ENCODE measurements at places on chromosomes 4 and X.

GRCh38 chr4:108454227-108454626, 166.1 kb upstream of the RPL34 start:
- DNase-seq, result no peak

GRCh38 chr4:8579526-8580320, 469 bp upstream of the GPR78 start:
- DNase-seq, result no peak

- DNase-seq, result no peak
Observed at GRCh38 chr4:7808181-7808580, 131.5 kb downstream of the AFAP1 start.

DNA sequence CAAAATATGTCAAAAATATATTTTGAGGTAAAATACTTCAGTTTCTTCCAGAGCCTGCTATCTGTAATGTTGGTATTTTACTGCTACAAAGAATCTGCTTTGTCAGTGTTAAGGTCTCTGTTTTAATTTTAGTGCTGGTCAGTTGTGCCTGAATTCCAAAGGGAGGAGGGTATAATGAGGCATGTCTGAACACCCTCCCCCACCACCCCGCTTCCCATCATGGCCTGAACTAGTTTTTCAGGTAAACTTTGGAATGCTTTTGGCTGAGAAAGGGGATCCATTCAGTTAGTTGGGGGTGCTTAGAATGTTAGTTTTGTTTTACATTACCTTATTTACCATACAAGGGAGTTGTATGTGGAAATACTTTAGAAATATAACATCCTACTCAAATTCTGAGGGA, 158.5 kb downstream of the MID1IP1 start:
- DNase-seq, result no peak

GRCh38 chr4:98937986-98938720, 9.2 kb upstream of the EIF4E start:
- no peak for DNase-seq

DNA sequence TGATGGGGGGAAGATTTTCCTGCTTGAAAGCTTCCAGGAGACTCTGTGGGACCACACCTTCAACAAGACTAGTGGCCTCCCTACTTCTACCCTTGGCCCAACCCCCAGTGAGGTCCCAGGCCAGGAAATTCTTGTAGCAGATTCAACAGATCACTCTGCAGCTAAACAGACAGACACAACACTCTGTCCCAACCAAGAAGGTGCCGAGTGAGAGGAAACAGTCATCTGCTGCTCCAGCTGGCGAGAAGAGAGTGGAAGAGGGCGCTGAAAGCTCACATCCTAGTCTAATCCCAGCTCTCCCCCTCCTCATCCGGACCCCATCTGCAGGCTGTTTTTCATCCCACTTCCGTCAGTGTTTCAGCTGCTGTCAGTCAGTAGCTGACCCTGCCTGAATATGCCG, 63.4 kb downstream of the CHRDL1 start:
- no peak for DNase-seq

DNA sequence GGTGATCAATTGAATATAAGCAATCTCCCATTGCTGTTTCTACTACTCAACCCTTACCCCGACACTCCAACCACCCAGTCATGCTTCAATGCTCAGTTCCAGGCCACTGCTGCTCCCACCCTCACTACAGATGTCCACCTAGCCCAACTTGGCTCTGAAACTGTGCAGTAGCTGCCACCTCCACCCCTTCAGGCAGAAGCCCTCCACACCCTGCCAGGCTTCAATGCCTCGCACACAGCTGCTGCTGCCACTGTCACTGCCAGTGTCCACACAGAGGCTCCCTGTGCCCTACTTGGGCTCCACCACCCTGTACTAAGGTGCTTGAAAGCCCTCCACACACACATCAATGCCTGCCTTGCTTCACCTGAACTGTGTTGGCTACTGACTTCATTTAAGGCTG, 34.6 kb downstream of the LAMTOR3 start:
- no peak for DNase-seq

GRCh38 chr4:651884-652642, 22.0 kb downstream of the ATP5ME start:
- DNase-seq, result no peak

- no peak for DNase-seq
Observed at GRCh38 chr4:24197955-24198354, 308.1 kb upstream of the PPARGC1A start.

GRCh38 chrX:20066968-20067708, 49.6 kb downstream of the MAP7D2 start:
- no peak for DNase-seq

DNA sequence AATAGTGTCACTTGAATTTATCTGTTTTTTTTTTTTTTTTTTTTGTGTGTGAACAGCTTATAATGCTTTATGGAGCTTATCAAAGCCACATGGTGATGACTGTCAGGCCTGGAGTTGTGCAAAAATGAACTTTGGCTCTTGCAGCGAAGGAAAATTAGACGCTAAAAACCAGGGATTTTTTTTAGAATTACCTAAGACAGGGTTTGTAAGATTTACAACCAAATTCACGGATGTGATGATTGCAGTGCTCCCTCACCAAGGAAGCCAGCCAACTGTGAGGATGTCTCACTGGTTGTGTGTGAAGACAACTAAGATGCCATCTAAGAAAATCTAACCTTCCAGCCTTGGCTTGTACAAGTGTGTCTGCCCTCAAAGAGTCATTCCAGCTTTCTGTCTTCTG, 127.1 kb upstream of the SLC4A4 start:
- no peak for DNase-seq

- DNase-seq, result no peak
Observed at GRCh38 chrX:25020905-25021449, 5.2 kb upstream of the ARX start.

DNA sequence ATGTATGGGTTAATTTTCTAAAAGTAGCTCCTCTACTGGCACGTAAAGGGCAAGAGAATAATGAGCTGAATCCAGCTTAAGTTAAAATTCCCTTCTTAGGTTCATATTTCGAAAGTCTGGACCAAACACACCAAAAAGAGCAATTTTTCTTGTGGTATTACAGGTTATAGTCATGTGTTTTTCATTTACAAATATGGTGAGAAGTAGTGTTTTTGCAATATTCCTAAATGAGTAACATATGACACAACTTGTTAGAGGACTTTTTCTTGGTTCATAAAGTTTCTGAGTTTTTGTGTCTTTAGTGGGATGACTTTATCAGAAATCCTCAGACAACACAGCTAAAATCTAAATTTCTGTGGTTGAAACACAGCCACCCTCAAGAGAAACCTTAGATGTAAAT, 172.1 kb downstream of the AFF2 start:
- no peak for DNase-seq

DNA sequence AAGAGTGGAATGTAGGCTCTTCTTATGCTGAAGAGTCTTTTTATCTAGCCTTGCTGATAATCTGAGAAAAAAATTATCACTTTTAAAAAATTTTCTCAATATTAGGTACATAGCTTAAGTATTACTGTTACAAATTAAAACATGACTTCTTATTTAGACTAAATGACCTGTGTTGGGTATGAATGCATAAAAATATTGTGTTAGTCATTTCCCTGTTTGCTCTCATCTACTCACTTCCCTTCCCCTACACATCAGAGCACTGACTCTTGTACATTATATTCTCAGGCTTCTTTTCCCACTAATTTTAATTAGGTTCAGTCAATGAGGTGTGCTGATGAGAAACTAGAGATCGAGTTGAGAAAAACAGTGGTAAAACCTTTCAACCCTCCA, 881.0 kb downstream of the PCDH18 start:
- no peak for DNase-seq

DNA sequence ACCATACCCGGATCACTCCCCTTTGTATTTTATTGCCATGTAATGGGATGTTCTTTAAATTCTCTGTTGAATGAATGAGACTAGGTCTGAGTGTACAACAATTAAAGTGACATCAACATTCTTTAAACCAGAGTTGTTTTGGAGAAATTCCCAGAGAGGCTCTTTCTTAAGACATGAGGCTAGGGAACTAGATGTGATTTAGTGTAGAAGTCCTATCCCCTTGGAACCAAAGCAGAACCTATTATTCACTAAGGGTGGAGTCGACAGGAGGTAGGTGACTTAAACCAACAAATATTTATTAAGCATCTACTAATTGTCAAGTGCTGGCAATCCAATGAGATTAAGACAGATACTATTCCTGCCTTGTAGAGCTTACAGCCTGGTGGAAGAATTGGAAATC, 1.7 kb downstream of the EIF1AX start:
- DNase-seq, result no peak

DNA sequence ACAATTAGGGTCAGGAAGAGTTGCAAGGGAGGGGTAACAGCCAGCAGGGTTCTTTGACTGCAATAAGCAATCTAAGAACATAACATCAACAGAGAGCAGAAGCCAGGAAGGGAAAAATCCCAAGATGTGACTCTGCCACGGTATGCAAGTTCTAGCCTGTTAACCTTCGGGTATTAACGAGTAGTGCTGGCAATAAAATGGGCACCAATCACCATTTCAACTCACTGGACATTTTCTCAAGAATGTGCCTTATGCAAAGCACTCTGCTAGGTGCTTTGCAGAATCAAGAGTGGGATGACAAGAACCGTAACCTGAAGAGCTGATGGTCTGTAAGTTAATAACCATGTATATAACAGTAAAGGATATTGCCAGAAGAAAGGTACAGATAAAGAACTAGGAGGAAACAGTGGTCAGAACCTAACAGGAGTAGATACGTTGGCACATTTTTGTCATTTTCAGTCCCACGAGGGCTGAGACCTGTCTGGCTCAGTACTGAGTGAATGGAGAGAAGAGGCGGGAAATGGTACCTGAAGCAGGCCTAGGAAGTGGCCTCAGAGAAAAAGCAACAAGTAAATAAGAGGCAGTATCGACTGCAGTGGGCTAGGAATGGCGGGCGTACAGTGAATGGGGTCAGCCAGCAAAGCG, 2.7 kb downstream of the ELOVL6 start:
- no peak for DNase-seq

GRCh38 chr4:39712819-39713607, 15.1 kb downstream of the UBE2K start:
- DNase-seq, result no peak

GRCh38 chr4:186570193-186570996, 15.0 kb upstream of the MTNR1A start:
- DNase-seq, result no peak

DNA sequence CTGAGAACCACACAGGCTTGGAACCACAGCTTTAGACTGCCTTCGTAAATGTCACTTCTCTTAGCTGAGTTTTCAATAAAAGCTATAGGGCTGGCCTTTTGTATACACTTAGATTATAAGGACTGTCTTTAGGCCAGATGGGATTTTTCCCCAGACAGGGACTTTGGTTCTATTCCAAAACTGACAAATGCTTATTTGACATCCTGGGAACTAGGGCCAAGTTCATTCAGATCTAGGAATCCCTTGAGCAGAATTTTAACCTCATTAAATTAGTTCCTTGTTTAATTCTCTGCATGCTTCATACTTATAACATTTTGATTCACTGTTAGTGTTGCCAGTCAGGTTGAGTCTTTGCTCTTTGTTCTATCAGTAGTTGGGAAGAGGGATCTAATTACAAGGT, 23.1 kb downstream of the ZRSR2 start:
- DNase-seq, result no peak

DNA sequence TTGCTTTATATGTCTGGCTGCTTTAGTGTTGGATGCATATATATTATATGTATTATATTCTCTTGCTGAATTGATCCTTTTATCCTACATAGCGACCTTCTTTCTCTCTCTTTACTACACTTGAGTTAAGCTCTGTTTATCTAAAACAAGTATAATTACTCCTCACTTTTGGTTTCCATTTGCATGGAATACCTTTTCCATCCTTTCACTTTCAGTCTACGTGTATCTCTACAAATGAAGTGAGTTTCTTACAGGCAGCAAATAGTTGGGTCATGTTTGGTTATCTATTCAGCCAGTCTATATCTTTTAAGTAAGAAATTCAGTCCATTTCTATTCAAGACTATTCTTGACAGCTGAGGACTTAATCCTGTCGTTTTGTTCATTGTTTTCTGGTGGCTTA, 167.5 kb upstream of the USP38 start:
- no peak for DNase-seq

DNA sequence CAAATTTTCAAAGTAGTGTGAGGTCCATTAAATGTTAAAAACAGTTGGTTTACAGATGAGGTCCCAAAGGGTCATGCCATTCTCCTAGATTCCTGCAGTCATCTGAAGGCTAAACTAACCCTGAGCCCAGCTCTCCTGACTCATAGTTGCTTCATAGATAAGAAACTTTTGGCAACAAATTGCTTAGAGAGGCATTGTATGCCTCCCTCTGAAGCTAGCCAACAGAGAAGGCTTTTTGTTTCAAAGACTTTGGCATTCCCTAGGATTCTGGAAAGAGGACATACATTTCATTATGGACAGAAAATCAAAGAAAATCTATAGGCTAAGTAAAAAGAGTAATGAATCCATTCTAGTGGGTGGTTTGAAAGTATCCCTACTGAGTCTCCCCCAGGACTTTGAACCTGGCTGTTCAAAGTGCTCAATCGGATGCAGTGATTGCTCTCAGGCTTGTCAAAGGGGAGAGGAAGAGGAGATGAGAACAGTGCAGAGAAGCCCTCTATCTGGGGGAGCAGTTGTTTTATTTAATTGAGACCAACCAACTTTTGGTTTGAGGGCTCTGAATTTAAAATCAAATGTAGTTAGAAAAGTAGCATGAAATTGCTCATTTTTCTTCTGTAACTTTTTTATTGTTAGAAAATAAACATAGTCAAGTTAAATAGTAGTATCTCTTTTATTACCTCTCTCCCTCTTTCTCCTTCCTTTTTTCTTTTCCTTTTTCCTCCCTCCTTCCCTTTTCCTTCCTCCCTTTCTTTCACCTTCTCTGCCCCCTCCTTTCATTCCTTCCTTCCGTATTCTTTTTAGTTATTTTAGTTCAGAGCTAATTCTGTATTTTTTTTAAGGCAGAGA, 72.3 kb upstream of the ZNF518B start:
- no peak for DNase-seq

GRCh38 chrX:3166670-3167455, 125.6 kb downstream of the ARSF start:
- DNase-seq, result no peak

DNA sequence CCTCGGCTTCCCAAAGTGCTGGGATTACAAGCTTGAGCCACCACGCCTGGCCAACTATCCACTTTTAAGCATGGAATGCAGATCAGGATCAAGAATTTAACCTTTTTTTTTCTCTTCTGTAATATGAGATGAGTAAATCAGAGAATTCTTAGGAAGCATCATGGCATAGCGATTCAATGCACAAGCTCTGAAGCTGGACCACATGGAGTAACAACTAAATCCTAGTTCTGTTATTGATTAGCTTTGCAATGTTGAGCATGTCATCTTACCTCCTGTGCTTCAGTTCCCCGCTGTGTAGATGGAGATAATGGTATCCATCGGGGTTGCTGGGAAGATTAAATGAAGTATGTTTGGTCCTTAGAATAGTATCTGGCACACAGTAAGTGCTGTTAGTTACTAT, 1.9 kb upstream of the SNX25 start:
- no peak for DNase-seq

DNA sequence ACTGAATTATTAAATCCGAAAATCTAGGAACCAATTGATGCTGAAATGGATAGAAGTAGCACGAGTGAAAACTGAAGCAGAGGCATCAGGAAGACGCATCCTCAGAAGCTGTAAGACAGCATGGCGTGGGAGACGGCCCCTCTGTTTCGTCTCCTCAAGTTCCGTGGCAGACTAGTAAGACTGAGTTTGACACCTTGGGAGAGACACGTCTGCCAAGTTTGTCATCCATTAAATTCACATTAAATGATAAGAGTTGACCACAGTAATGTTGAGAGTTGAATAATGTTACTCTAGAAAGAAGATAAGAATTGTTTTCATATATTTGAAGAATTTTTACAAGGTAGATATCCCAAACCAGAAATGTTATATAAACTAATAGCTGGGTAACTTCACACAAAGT, 736.1 kb upstream of the FRG1 start:
- no peak for DNase-seq

- no peak for DNase-seq
Observed at GRCh38 chr4:5004496-5004895, 14.8 kb downstream of the CYTL1 start.
